ENCODE measurements at places on chromosomes 2 and 18.
A peak's percentile ranks its signal among the peaks of the same experiment; 100 is the strongest.

GRCh38 chr2:151357359-151357758, at the start of gene TNFAIP6:
TSS of gene TNFAIP6 (plus strand) at chr2:151357592. CDS start at chr2:151357667, 75 bp downstream.
- DNase-seq: no peak

DNA sequence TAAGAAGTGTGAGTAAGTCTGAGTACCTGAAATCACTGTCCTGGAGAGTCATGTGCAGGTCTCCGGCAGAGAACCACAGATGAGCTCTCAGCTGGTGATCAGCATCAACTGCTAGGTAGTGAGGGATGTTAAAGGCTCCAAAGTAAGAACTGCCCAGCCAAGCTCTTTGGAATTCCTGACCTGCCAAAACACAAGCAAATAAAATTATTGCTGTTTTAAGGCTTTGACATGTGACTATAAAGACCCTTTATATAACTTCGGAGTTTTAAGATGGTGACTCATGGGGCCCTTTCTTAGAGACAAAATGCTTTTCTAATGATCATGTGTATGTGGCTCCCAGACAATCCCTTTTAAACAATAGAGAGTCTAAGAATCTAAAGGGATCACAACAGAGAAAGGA, 855.7 kb downstream of the TRIB2 start:
- no peak for DNase-seq

DNA sequence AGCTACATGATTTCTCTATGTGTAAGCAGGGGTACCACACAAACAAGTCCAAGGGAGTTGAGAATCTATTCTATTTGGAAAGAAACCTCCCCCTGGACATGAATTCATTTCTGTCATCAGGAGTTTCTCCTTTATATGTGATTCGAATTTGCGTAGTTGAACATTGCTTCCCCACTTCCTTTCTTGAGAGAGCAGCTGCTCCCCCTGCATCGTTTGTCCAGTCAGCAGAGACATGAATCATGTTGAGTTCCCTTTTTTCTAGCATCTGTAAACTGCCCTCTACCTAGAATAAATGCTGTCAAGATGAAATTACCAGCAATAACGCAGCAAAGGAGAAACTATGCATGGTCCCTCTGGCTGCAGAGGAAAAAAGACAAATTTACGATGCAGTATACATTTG, 73.8 kb downstream of the KIF5C start:
- no peak for DNase-seq

GRCh38 chr2:201913201-201913600, 106.9 kb downstream of the CDK15 start:
- no peak for DNase-seq

GRCh38 chr2:210647151-210647550, 90.8 kb downstream of the CPS1 start:
- DNase-seq: no peak

DNA sequence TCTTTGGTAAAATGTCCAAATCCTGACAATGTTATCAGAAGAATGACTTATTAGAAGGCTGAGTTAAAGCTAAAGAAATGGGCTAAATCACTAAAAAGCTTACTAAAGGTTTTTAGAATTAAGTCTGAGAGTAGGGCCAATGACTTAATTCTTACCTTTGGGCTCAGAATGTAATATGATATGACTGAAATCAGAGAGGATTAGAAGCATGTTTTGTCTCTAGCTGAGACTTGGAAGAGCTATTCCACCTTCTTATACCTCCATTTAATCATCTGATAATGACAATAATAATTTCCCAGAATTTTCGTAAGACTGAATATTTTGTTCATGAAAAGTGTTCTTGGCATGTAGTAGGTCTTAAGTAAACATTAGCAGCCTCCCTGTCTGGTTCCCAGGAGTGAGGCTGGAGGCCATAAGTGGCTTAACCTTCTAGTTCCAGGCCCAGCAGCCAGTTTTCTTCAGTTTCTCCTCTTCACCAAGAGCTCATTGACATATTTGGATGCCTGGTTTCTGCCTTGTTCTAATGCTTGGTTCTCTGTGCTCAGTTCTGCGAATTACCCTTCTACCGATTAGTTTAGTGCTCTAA, 25.5 kb upstream of the E2F6 start:
- DNase-seq: no peak

DNA sequence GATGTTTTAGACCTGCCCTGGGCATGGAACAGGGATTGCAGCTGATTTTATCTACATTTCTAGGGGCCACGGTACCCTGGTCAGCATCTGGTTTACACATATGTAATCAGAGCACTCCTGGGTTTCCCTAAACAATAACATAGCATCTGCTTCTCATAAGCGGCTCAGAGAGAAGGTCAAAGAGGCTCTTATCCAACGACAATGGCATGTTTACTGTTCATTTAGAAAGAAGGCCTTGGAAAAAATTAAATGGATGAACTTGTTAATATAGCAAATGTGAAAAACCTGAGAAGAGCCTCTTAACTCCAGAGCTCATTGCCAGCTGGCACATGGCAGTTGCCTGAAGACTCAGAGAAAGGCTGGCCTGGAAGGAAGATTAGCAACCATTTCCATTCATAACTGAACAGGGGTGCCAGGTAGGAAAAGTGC, 202.8 kb upstream of the THUMPD2 start:
- DNase-seq: no peak

- DNase-seq: no peak
Measured at GRCh38 chr2:34806891-34807290, 1207.8 kb upstream of the FAM98A start.

- peak; percentile 46 for DNase-seq
Measured at GRCh38 chr2:240255811-240256703, 115.6 kb upstream of the OTOS start.

DNA sequence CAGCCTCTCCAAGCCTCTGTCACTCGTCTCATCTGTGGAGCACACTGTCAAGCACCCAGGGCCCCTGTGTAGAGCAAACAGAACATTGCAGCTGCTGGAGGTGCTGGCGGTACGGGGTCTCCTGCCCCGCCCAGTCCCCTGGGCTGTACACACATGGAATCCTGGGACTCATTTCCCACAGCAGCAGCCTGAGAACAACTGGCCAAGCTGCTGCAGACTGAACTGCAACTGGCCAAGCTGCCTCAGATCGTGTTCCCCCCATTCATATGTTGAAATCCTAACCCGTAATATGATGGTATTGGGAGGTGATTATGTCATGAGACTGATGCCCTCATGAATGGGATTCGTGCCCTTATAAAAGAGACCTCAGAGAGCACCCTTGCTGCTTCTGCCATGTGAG, 130.5 kb downstream of the NCK2 start:
- DNase-seq: no peak

- no peak for DNase-seq
Measured at GRCh38 chr2:12036640-12036983, 290.2 kb downstream of the LPIN1 start.

DNA sequence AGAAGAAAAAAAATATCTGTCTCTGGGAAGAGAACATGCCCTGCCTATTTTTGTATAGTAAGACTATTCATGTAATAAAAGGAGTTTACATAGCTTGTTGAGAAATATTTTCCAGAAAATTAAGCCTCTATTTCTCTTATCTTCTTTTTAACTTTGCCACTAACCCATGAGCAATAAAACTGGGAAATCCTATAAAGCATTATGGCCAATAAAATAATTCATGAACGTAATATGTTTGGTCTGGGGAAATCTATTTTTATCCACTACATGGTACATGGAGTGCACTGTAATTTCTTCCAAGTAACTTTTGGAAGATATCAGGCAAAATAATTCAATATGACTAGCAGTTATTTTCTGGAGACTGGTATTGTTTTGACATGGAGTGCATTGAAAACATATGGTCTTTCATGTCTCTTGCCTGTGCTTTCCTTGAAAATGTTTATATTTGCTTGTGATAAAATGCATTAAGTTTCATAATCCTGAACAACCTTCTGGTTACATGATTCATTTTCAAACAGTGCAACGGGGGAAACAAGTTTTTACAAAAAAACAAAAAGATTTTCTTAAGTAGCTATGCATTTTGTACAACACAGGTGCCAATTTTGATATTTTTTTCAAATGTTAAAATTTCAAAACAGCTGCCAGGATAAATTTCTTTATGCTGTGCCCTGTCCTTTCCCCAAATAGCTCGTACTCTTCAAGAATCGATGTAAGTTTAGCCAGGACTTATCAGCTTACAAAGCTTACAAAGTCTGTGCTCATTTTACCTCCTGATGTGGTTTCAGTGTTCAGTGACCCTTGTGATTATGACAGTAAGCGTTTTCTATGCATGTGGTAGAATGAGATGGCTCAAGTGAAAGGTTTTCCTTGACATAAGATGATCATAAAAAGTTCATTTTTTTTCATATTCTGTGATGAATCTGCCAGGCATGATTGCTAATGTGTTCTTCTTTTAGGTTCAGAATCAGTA, 194.5 kb downstream of the UBE2E3 start:
- no peak for DNase-seq

DNA sequence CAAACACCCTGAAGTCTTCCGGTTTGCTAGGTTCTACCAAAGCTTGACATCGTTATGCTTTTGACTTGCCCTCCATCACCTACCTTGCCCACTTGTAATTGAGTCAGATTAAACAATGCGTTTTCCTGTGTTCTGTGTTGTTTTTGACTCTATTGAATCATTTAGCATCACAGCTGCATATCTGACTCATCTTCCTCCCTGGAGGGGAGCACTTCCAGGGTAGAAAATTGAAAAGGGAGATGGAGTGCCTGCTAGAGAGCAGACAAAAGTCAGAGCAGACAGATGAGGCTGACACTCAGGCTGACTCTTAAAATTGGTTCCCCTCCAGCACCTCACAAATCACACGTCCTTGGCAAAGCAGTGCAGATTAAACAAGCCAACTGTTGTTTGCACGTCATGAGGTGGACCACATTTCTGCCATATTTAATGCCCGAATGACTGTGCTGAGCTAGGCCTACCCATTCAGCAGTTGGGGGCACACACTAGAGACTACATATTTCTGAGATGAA, 2.2 kb downstream of the MPP4 start:
- no peak for DNase-seq

DNA sequence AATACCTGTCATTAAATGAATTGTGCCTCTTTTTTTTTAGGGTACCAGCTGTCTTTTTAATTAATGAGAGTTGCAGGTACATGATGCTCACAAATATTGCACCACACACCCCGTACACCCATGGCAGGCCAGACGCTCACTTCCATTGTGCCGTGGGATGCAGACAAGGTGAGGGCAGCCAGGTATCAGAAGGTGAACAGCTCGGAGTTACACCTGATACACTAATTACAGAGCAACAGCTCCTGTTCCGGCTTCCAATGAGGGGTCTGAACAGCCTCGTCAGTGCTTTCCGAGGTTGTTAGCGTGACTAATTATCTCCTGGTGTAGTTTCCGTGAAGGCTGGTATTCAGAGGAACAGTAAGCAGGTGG, 442.8 kb downstream of the ZNF516 start:
- DNase-seq: no peak

GRCh38 chr2:173884025-173884802, 81.0 kb downstream of the SP3 start:
- peak; percentile 52 for DNase-seq

DNA sequence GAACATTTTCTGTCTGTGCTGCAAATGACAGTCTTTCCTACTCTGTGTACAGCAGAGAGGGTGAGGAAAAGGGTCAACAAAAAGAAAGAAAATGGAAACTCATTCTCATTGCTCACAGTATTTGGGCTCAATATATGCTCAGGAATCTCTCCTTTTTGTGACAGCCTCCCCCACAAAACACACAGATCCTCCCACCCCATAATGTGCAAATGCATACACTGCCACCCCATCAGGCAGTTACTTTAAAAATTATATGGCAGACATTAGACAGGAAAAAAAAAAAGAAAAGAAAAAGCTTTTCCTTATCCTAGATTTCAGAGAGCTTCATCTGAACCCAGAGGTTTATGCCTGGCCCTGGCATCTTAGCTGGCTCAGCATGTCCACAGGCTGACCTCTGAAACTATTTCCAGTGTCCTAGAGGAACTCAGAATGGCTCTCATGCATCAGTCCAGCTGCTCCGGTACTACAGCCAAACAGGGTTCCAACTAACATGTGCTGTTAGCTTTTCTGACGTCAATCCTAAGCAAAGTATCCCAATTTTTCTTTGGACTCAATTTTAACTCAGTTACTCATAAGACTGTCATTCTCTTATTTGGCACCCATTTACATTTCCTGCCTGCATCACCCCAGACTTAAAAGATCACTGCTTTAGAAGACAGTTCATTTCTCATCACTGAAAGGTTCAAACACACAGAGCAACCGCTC, 105.9 kb downstream of the RBMS1 start:
- no peak for DNase-seq

DNA sequence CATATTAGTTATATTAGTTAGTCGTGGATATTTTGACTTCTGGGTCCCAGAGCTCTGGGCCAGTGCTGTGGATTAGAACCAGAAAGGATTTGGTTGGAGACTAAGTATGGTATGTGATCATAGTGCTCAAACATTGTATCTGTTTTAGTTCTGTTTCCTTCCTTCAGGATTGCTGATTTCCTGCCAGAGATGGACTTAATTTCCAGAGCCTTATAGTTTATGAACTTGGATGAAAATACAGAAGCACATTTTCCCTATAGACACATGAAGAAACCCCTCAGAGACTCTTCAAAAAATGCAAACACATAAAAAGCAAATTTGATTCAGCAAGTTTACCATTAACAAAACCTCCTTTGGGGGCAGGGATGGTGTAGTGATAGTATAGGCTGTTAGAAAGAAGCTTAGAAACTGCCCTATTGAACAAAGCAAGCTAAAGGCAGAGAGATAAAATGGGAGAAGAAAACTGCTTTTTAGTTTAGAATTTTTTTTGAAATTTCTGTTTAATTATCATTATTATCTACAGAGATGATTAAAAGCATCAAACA, 88.7 kb upstream of the EFEMP1 start:
- no peak for DNase-seq

- no peak for DNase-seq
Measured at GRCh38 chr2:144217853-144218633, 301.9 kb downstream of the ZEB2 start.

- peak; percentile 60 for DNase-seq
Measured at GRCh38 chr2:85579266-85579935, 2.0 kb downstream of the VAMP8 start.

GRCh38 chr2:176643646-176644045, 374.4 kb downstream of the MTX2 start:
- DNase-seq: peak; percentile 39

GRCh38 chr18:46152808-46153617, 48.8 kb downstream of the HAUS1 start:
- DNase-seq: peak; percentile 66

DNA sequence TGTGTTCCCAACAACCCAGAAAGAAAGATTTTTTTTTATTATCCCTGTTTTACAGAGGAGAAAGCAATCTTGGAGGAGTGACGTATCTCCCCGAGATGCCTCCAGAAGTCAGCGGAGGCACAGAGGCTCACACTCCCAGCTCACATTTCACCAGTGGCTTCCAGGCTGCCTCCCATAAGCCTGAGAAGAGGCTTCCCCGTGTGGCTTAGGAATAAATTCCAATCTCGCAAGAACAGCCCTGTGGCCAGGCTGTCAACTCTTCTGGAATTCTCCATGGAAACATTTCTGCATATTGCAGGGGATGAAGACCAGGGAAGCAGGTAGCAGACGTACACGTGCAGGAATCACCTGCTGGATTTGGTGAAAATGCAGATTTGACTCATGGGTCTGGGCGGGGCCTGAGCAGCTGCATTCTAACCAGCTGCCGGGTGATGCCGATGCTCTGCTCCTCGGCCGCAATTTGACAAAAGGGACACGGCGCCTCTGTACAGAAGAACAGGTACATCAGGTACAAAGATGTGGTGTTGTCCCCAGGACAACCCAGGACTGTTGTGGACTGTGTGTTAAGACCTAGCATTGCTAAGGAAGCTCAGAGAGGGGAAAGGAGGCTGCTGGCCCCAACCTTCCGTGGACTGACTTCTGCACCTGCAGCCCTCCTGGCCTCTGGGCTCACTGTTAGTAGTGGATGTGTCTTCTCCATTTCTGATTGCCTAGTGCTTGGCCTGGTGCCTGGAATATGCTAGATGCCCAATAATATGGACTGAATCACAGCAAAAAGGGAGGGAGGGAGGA, 114.2 kb upstream of the ID2 start:
- no peak for DNase-seq

Data from H7 (cell line).